ENCODE measurements at places on chromosomes 13 and 19. TPM values are rescaled to one million over a fixed set of nuclear protein-coding genes. Genes with fewer than 3 reads are reported as not detected.
A peak's percentile ranks its signal among the peaks of the same experiment; 100 is the strongest.

DNA sequence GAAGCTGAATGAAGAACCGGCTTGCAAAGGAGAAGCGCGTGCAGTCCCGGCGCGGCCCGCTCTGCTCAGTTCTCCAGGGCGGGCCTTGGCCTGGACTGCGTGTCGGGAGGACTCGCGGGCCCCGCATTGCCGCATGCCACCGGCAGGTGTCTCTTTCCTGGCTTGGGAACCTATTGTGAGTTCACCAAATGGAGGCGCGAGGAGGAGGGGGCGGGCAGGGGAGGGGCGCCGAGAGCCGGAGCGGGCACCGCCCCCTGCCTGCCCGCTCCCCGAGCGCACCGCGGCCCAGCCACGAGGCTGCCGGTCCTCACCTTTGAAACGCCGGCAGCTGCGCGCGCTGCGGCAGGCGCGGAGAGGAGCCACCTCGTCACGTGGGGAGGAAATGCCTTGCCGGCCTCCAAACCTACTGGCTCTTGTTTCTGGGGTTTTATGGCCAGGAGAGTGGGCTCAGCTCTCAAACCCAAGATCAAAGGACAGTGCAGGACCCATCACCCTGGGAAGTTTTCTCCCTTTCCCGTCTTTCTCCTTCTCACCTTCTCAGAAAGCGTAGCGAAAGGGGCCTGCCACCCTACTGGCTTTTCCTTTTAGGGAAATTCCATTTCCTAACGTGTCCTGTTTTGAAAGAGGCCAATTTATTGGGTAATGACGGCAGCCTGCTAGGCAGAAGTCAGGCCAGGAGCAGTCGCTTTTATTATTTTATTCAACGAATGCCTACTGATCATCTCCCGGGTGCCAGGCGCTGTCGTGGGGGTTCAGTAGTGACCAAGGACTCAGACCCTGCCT lies 13.8 kb upstream of the UBE2L5 start:
- DNase-seq: peak; percentile 89

- DNase-seq: no peak
Observed at GRCh38 chr13:110438776-110439175, 122.7 kb downstream of the RAB20 start.

DNA sequence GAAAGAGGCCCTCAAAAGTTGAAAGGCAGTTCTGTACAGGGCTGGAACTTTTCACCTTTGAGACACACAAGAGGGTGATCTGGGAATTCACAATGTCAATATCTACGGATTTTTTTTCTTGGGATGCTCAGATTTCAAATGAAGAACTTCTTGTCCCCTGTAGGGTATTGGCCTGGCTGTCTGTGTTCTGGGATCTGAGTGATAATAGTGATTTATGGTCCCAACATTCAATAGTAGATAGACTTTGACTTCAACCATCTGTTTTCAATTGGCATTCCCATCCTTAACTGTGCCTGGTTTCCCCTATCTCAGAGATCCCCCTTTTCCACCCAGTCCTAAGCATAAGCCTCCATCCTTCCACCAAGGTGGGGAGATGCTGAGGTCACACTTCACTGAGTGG lies 274.1 kb downstream of the COG6 start:
- DNase-seq: no peak

GRCh38 chr19:2064395-2064787 lies 13.3 kb upstream of the MKNK2 start:
- no peak for DNase-seq

GRCh38 chr13:41304551-41304950 lies 6.5 kb upstream of the NAA16 start:
- DNase-seq: no peak

ERICH4 gene
- total RNA-seq: not detected

DNA sequence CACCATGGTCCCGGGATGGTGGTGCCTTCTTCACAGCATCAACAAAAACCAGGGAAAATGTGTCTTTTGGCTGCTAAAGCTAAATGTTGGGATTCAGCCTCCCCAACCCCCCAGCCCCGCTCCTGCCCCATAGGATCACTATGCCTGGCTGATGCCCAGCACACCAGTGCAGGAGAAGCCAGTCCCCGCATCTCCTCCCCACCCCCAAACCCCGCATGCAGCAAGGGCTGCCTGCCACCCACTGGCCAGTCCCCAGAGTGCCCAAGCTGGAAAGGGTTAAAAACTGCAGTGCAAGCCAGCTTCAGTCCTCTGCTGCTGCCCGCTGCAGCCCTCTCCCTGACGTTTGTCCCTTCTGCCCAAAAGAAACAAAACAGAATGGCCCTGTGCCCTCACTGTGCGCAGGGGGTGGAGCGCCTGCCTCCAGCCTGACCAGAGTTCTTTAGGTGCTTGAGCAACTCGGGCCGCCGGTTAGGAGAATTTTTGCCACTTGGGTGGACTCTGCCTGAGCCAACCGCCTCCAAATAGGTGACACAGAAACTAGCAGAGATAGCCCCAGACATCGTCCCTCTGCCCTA lies 3.7 kb downstream of the CALM3 start:
- DNase-seq: no peak

DNA sequence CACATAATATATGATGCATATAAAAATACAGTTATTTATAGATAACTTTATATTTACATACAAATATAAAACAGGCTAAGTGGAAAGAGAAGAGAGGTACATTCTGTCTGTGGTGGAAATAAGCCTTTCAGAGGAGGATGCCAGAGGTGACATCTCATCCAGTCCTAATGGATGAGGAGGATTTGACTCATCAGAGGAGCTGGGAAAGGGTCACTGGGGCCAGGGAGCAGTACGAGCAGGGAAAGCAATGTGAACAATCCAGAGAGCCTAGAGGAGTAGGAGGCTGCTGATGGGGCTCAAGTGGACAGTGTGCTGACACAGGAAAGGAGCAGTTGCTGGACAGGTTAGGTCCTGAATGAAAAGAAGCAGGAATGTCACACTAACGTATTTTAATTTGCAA lies 18.6 kb downstream of the NALCN start:
- no peak for DNase-seq

Data from activated T-helper 2 cell treated with anti-CD3 and anti-CD28 coated beads, Interferon-gamma antibody, Interleukin-2, Interleukin-4, amounts not matched to agents 10 μg/mL and 5 μg/mL and 100 μg/mL, durations not matched to agents 14 hours and 24 hours and 36 hours (primary cell).